ENCODE measurements at places on chromosomes 2 and 18.

- no peak for DNase-seq
Measured at GRCh38 chr2:98771721-98772524, 41.0 kb upstream of the MGAT4A start.

- no peak for DNase-seq
Measured at GRCh38 chr2:117553448-117553847, 261.0 kb upstream of the DDX18 start.

DNA sequence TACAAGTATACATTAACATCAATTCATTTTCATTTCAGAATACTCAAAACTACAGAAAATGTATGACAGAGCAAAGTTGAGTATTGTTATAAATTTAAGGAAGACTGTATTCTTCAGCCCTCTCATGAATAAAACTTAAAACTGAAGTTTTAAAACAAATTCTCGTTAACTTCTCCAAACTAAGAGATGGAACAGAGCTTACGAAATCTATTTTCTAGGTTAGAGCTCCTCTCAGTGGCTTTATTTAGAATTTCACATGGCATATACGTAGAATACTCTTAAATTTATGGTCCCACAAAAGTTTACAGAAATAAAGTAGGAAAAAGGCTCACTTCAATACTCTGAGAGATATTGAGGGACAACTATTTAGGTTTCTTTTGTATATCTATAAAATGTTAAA, 612.1 kb downstream of the KCNJ3 start:
- peak; percentile 73 for DNase-seq

- DNase-seq = no peak
Measured at GRCh38 chr2:215677481-215677880, 241.6 kb upstream of the FN1 start.

GRCh38 chr2:228624733-228625132, 443.2 kb upstream of the SPHKAP start:
- DNase-seq = no peak

GRCh38 chr18:9117980-9118841, 15.7 kb downstream of the NDUFV2 start:
- DNase-seq = no peak

GRCh38 chr2:171480908-171481307, 41.4 kb upstream of the CYBRD1 start:
- no peak for DNase-seq

- no peak for DNase-seq
Measured at GRCh38 chr2:110816404-110817365, 84.3 kb downstream of the ACOXL start.

DNA sequence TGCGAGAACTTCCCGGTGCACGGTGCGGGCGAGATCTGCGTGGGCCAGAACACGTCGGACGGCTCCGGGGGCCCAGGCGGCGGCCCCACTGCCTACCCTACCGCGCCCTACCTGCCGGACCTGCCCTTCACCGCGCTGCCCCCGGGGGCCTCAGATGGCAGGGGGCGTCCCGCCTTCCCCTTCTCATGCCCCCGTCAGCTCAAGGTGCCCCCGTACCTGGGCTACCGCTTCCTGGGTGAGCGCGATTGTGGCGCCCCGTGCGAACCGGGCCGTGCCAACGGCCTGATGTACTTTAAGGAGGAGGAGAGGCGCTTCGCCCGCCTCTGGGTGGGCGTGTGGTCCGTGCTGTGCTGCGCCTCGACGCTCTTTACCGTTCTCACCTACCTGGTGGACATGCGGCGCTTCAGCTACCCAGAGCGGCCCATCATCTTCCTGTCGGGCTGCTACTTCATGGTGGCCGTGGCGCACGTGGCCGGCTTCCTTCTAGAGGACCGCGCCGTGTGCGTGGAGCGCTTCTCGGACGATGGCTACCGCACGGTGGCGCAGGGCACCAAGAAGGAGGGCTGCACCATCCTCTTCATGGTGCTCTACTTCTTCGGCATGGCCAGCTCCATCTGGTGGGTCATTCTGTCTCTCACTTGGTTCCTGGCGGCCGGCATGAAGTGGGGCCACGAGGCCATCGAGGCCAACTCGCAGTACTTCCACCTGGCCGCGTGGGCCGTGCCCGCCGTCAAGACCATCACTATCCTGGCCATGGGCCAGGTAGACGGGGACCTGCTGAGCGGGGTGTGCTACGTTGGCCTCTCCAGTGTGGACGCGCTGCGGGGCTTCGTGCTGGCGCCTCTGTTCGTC, 1.7 kb downstream of the FZD7 start:
- DNase-seq = no peak

DNA sequence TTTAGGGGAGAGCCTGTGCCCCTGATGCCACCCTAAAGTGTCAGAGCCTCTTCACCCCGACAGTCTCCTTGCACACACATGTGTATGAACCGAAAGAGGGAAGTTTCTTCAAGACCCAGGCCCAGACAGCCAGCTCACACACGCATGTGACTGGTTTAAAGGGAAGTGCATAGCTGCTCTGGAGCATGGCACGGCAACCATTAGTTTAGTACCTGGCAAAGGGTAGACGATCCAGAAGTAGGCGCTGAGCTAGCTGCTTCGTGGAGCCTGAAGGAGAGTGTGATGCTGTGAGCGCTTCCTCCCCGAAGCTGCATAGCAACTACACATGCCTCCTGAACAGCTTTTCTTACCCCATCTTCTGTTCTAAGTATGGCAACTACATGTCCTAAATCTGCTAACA, 91.7 kb downstream of the ZCCHC2 start:
- DNase-seq = no peak

- no peak for DNase-seq
Measured at GRCh38 chr2:156897548-156897947, 360.0 kb upstream of the GALNT5 start.

DNA sequence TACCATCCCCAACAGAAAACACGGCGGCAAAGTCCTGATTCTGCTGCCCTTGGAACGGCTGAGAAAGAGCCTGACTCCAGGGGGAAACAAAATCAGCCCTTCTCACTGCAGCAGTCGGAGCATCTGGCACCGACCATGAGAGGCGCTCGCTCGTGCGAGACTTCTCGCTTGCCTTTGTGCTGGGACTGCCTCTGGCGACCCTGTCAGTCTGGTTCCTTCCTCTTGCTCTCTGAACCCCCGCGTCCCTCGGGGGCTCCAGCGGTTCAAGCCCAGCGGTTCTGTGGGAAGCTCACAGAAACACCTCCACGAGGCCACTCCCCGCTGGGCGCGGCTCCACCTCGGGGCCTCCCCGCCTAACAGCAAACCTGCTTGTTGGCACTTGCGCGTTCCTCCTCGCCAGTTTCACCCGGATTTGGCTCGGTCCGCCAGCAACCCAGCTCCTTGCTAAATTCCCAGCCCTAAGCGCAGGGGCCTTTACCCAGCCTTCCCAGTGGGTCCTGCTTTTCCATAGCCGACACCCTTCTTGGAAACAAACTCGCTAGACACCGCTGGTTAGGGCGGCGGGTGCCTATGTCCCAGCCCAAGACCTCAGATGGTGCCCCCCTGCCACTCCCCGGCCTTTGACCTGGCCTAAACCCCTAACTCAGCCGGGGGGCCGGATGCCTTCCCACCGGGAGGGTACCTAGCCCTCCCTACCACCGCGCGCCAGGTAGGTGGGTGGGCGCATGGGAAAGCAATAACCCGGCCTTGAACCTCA, 2.2 kb downstream of the RND3 start:
- peak; percentile 71 for DNase-seq

- peak; percentile 31 for DNase-seq
Measured at GRCh38 chr2:238523158-238524110, 96.7 kb downstream of the ASB1 start.

GRCh38 chr2:142872882-142873724, 4.4 kb upstream of the KYNU start:
- peak; percentile 65 for DNase-seq

GRCh38 chr2:231930593-231931281, 4.5 kb upstream of the NPPC start:
- no peak for DNase-seq

- peak; percentile 69 for DNase-seq
Measured at GRCh38 chr2:219252900-219253752, at the start of gene TUBA4B. TUBA4B (plus strand) TSS chr2:219253243; CDS start chr2:219253408, 165 bp downstream.

DNA sequence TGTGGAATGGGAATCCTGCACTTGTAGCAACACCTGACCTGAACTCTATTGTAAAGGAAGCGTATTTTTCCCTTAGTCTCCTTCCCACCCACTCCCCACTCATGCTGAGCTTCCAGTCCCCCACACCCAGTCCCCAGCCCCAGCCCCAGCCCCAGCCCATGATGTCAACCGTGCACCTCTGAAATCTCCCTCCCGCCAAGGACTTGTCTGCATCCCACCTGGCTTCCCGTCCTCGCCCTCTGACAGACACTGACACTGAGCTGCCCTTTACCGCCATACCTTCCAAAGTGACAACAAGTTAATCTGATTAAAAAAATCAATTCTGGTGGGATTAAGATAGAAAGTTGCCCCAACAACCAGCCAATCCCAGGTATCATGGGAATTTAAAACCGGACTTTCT, 213.6 kb upstream of the CELF4 start:
- DNase-seq = no peak

- no peak for DNase-seq
Measured at GRCh38 chr2:167843657-167844056, 403.7 kb downstream of the STK39 start.

DNA sequence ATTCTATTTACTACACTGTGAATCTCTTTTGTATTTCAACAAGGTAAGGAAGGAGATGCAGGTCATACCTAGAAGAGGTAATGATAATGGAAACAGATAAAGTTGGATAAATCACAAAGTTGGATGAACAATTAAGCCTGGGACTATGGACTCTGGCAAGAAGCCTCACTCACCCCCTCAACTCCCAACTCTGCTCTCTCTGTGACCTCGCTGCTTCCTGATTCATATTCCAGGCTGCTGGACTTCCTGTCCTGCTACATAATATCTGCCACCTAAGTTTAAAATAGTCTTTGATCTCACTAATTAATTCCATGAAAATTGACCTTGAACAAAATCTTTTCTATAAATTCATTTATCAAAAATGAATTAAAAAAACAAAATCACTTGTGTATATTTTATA, 215.3 kb downstream of the CALCRL start:
- no peak for DNase-seq

- no peak for DNase-seq
Measured at GRCh38 chr2:80700961-80701360, 396.4 kb upstream of the LRRTM1 start.

DNA sequence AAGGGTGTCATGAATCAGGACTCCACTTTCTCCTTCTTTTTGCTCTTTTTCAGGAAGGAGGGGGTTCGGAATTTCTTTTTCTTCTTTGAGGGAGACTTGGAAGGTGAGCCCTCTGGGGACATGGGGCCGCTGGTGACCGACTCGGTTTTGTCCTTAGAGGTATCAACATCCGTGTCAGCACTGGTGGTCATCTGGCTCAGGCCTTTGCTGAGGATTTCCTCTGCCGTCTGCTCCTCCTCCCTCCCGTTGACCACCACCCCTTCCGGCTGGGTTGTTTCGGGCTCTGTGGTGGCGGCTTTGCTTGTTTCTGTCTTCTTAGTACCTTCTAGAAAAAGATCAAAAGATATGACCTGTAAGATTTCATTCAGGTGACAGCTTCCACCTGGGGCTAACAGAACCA, 104.6 kb downstream of the ADD2 start:
- DNase-seq = no peak

DNA sequence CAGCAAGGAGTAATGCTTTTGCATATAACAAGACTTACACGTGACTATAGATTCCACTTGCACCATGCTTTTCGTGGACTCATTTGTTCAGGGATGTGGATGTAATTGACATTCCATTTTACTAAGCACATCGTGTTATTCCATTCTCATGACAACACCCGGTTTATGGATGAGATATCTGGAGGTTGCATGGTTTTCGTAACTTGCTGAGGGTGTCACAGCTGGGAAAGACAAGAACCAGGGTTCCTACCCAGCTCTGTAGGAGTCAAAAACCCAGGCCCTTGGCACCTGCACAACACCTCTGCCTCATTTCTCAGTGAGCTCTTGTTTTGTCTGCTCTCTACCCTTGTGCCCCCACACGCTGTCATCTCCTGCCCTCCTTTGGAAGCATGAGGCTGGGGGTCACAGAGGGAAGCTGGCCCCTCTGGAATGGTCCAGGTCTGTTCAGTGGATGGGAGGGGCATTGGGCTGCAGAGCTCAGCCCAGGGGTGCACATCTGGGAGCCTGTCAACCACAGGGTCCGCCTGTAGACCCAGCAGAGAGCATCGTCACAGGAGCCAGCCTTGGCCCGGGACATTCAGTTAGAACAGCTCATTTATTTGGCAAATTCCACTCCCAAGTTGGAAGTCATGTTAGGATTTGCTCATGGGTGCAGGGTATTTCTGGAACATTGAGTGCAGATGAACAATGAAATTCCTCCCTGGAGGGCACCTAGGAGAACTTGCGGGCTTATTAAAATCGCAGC, 120.1 kb upstream of the TWIST2 start:
- DNase-seq = no peak

DNA sequence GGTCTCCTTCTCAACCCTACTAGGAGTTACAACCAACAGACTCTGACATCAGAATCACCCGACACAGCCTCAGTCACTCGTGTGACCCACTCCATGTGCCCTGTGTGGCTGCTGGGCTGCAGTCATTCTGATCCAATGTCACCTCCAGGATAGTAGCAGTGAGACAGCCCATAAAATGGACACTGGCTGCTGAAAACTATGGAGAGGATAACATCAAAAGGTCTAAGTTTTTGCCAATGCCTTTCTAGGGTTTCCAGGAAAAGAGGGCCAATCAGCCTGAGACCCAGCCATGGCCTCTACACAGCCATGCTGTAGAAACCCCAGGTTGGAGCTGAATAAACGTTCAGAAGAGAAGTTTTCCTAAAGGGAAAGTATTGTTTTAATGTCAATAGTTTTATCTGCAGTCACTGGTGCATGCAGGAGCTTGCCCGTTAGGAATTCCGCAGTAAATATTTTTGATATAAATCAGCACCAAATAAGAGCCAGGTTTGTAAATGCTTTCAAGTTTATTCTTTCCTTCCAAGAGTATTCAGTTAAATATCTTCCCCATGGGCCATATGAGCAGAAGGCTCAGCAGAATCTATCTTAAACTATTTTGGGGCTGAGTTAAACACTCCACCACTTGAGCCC, 92.2 kb upstream of the PID1 start:
- no peak for DNase-seq

DNA sequence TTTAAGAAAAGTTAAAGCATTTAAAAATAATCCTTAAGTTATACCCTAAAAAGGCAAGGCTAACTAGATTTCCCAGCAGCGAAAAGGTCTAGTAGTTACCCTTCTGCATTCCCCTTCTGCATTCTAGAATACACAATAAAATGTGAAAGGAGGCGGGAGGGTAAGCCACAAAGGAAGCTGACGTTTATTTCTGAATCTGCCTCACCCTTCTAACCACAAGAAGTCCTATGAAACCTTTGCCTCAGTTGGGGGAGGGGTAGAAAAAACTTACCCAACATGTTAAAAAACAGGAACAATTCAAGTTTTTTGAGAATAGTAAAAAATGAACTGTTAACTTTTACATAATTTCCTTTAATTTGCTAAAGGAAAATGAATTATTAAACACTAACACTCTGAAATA, 11.3 kb downstream of the STK17B start:
- no peak for DNase-seq

- DNase-seq = peak; percentile 82
Measured at GRCh38 chr2:81195774-81196382, 891.3 kb upstream of the LRRTM1 start.

- DNase-seq = peak; percentile 82
Measured at GRCh38 chr2:200373973-200374416, 67.5 kb downstream of the SPATS2L start.

- no peak for DNase-seq
Measured at GRCh38 chr2:96534701-96535181, 1.8 kb upstream of the ARID5A start.

GRCh38 chr2:11213090-11213638, 57.9 kb downstream of the SLC66A3 start:
- DNase-seq = no peak

All from DMS53 (cell line).